ENCODE measurements at places on chromosomes 13 and 19.

GRCh38 chr13:32298695-32299094 lies 16.5 kb downstream of the ZAR1L start:
- no peaks in the 10 kb centered on the region for H3K27me3 ChIP-seq
- no peak for DNase-seq
- H3K4me1 ChIP-seq, result no peaks in the 10 kb centered on the region
- H3K36me3 ChIP-seq, result no peaks in the 10 kb centered on the region
- H3K27ac ChIP-seq, result no peak overlapping the region

GRCh38 chr13:113500530-113501265 lies 10.2 kb upstream of the DCUN1D2 start:
- no peaks in the 10 kb centered on the region for H3K27me3 ChIP-seq
- no peak for DNase-seq
- no peaks in the 10 kb centered on the region for H3K4me1 ChIP-seq
- peaks cover 24% of the 10 kb centered on the region for H3K36me3 ChIP-seq

DNA sequence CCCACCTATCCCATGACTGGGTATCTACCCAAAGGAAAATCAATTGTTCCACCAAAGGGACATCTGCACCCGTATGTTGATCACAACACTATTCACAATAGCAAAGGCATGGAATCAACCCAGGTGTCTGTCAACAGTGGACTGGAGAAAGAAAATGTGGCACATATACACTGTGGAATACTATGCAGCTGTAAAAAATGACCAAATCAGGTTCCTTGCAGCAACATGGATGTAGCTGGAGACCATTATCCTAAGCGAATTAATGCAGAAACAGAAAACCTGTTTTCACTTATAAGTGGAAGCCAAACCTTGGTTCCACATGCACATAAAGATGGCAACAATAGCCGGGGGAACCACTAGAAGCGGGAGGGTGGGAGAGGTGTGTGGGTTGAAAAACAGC lies 228.6 kb downstream of the UQCRFS1 start:
- no peaks in the 10 kb centered on the region for H3K27me3 ChIP-seq
- DNase-seq, result no peak

GRCh38 chr13:44557986-44558385 lies 18.1 kb downstream of the TSC22D1 start:
- H3K4me3 ChIP-seq, result no peak overlapping the region
- H3K27me3 ChIP-seq, result no peaks in the 10 kb centered on the region
- no peak for DNase-seq
- H3K4me1 ChIP-seq, result no peaks in the 10 kb centered on the region
- H3K27ac ChIP-seq, result no peak overlapping the region

DNA sequence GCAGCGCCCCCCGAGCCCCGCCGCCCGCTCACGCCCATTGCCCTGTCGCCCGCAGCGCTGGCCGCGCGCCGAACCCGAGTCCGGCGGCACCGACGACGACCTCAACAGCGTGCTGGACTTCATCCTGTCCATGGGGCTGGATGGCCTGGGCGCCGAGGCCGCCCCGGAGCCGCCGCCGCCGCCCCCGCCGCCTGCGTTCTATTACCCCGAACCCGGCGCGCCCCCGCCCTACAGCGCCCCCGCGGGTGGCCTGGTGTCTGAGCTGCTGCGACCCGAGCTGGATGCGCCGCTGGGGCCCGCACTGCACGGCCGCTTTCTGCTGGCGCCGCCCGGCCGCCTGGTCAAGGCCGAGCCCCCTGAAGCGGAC lies 518 bp downstream of the KLF2 start:
- peak overlapping the region; percentile 78 for H3K27ac ChIP-seq
- no peak for DNase-seq
- H3K4me3 ChIP-seq, result peak overlapping the region; percentile 14
- no peaks in the 10 kb centered on the region for H3K27me3 ChIP-seq
- peaks cover 19% of the 10 kb centered on the region for H3K36me3 ChIP-seq

DNA sequence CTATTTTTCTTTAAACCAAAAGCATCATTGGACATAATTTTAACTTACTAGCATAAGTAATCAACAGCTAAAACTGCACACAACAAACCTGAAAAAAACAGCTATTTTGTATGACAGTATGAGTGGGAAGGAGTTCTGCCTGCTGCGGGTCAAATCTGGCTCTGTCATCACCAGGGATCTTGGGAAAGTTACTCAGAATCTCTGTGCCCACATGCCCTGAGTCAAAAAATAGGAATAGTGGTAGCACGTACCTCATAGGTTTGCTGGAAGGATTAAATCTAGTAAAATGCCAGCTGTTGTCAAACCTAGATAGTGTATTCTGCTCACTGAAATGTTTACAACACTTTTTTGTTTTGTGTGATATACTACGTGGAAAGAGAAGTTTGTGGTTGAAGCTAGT lies 1.1 kb downstream of the CLN5 start:
- peaks cover 6% of the 10 kb centered on the region for H3K36me3 ChIP-seq
- H3K4me3 ChIP-seq, result no peak overlapping the region
- H3K27me3 ChIP-seq, result no peaks in the 10 kb centered on the region
- H3K27ac ChIP-seq, result peak overlapping the region; percentile 86
- peaks cover 28% of the 10 kb centered on the region for H3K4me1 ChIP-seq
- DNase-seq, result no peak

- no peaks in the 10 kb centered on the region for H3K36me3 ChIP-seq
- H3K27me3 ChIP-seq, result no peaks in the 10 kb centered on the region
- peak overlapping the region; percentile 51 for H3K4me3 ChIP-seq
Observed at GRCh38 chr19:57664269-57665127, 4.2 kb upstream of the ZSCAN4 start.

DNA sequence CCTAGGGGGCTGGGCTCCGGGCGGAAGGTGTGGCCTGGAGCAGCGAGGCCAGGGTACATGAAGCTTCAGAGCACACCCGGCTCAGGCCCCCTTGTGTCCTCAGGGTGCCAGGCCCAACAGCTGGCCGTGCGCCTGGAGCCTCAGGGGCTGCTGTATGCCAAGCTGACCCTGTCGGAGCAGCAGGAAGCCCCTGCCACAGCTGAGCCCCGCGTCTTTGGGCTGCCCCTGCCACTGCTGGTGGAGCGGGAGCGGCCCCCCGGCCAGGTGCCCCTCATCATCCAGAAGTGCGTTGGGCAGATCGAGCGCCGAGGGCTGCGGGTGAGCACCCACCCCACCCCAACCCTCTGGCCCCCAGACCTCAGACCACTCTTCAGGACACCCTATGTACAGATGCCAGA lies 3.2 kb downstream of the SYDE1 start:
- no peak overlapping the region for H3K4me3 ChIP-seq
- H3K27ac ChIP-seq, result no peak overlapping the region
- H3K36me3 ChIP-seq, result peaks cover 14% of the 10 kb centered on the region
- no peak for DNase-seq
- peaks cover 6% of the 10 kb centered on the region for H3K4me1 ChIP-seq

DNA sequence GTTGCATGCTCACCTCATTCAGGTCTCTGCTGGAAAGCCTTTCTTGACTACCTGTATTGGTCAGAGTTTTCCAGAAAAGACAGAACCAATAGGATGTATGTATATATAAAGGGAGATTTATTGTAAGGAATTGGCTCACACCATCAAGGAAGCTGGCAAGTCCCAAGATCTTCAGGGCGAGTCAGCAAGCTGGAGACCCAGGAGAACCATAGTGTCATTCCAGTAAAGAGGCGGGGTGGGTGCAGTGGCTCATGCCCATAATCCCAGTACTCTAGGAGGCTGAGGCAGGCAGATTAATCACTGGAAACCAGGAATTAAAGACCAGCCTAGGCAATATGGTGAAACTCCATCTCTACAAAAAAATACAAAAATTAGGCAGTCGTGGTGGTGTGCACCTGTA lies 30.4 kb upstream of the FARP1 start:
- H3K4me1 ChIP-seq, result peaks cover 15% of the 10 kb centered on the region
- no peaks in the 10 kb centered on the region for H3K27me3 ChIP-seq
- DNase-seq, result no peak
- no peak overlapping the region for H3K4me3 ChIP-seq
- H3K36me3 ChIP-seq, result no peaks in the 10 kb centered on the region

GRCh38 chr13:42991898-42992763 lies at the start of gene EPSTI1:
Gene EPSTI1, minus strand, starts transcription at chr13:42992241. Its CDS starts 76 bp downstream, at chr13:42992165.
- H3K36me3 ChIP-seq, result no peaks in the 10 kb centered on the region
- H3K27ac ChIP-seq, result peak within 1 kb of the TSS; percentile 88
- peak; percentile 64 for DNase-seq
- H3K4me1 ChIP-seq, result peaks cover 15% of the 10 kb centered on the region

DNA sequence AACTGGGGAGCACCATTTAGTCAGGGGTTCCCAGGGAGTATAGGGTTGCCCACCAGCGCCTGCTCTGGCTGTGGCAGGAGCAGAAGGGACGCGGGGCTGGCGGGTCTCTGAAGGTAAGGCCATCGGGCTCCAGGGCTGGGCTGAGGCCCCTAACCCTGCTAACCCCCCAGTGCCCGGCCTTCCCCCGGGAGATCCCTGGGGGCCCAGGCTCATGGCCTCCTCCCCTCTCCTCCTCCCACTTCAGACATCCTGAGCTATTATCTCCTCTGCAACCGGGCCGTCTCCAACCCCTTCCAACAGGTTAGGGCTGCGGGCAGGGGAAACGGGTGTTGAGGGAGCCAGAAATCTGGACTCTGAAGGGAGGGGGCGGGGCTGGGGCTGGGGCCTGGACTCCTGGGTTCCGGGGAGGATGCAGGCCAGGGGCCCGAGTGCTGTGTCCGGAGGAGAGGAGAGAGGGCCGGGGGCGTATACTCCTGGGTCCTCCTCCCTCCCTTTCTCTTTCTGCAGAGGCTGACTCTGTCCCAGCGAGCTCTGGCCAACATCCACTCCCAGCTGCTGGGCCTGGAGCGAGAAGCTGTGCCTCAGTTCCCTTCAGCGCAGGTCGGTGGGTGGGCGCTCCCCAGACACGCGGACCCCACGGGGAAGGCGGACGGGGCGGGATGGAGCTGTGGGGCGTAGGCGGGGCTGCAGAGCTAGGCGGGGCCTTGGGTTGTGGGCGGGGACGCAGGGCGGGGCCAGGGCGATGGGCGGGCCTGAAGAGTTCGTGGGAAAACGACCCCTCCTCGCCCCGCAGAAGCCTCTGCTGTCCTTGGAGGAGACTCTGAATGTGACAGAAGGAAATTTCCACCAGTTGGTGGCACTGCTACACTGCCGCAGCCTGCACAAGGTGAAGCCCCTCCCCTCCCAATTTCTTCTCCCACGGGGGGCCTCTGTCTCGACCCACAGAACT lies 15.3 kb downstream of the TTYH1 start:
- peaks cover 36% of the 10 kb centered on the region for H3K4me1 ChIP-seq
- no peaks in the 10 kb centered on the region for H3K27me3 ChIP-seq
- no peak overlapping the region for H3K4me3 ChIP-seq

DNA sequence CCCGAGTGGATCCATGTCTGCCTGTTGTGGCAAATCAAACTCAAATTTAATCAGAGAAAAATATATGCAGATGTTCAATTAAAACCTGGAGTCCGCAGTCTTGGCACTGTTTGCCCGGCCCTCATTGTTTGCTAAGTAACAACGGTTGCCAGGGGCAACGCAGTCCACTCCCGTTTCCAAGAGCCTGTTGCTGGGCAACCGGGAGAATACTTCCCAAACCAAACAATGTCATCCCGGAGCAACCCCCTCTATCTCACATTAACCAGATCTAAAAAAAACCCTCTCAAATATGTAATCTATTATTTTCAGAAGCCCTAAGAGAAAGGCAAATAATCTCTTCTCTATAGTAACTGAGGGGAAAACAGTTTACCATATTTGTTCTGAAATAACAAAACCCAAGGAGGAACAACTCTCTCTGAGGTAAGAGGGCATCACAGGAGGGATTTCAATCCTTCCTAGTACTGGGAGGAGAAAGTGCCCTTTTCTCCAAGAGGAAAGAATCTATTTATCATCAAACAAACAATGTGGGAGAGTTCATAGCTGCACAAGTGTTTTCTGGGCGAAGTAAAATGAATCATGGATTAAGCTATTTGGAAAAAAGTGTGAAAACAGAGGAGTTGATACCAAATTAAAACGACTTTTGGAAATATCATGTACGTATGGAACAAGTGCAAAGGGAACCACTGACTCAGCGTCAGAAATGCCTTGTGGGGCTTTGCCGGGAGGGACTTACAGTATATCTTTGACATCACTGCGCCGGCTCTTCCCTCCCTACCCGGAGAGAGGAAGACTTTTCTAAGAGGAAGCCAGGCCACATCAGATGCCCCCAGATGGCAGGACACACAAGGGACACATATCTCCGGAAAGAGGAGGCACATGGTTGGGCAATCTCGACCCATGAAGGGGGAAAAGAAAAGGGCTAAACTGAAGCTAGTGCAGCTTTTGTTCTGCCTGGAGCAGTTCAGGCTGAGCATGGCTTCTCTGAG lies 43.3 kb downstream of the RFX2 start:
- H3K4me1 ChIP-seq, result peaks cover 26% of the 10 kb centered on the region
- no peaks in the 10 kb centered on the region for H3K36me3 ChIP-seq
- peak; percentile 85 for DNase-seq
- no peak overlapping the region for H3K4me3 ChIP-seq
- H3K27ac ChIP-seq, result peak overlapping the region; percentile 81

DNA sequence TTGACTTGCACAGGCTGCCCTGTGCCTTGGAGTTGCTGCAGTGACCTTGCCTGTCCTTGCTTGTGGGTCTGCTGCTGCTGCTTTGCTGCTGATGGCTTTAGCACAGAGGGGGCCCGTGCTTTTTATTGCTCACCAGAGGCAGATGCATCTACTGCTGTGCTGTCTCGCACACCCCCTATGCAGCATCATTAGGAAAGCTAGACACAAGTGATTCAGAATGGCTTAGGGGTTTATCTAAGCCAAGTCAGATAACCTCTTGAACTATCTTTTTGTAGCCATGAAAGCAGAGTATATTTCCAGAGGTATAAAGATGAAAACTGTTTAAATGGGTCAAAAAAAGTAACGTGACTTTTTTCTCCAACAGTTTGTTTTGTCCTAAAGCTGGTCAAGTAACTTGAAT lies 7.8 kb downstream of the GTF3A start:
- no peak overlapping the region for H3K27ac ChIP-seq
- DNase-seq, result no peak
- no peaks in the 10 kb centered on the region for H3K4me1 ChIP-seq
- peaks cover 48% of the 10 kb centered on the region for H3K36me3 ChIP-seq
- H3K27me3 ChIP-seq, result no peaks in the 10 kb centered on the region
- no peak overlapping the region for H3K4me3 ChIP-seq

- H3K4me1 ChIP-seq, result no peaks in the 10 kb centered on the region
- H3K27ac ChIP-seq, result no peak overlapping the region
- H3K4me3 ChIP-seq, result no peak overlapping the region
- no peak for DNase-seq
Observed at GRCh38 chr19:49781394-49781793, 14.6 kb downstream of the AP2A1 start.

DNA sequence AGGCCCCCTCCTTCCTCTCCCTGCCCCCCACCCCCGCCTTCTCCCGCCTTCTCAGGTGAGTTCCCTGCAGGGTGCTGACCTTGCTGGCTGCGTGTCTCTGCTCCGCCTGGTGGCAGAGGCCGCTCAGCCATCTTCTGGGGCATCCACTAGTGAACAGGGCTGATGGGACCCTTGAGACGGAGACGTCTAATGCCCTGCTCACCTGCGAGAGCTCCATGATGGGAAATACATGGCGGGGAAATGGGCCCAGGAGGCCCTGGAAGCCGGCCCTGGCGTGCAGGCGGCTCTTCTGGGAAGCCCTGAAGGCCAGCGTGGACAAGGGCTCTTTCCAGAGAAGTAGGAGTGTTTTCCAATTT lies 15.2 kb upstream of the F7 start:
- H3K27ac ChIP-seq, result no peak overlapping the region
- DNase-seq, result no peak
- H3K27me3 ChIP-seq, result no peaks in the 10 kb centered on the region
- H3K4me3 ChIP-seq, result no peak overlapping the region

Data from thyroid gland (tissue), 4 donors.